ENCODE measurements at places on chromosomes 2 and 18. TPM values are rescaled to one million over a fixed set of nuclear protein-coding genes. Genes with fewer than 3 reads are reported as not detected.

CFAP65 gene
- not detected for total RNA-seq

BOLL gene
- total RNA-seq: not detected

IMPACT gene
- total RNA-seq: 14.7 TPM

GLS gene
- total RNA-seq: 187 TPM

CRYBA2 gene
- not detected for total RNA-seq

ACTR2 gene
- total RNA-seq: 382 TPM

SRSF7 gene
- 315 TPM for total RNA-seq

- no peak for DNase-seq
Measured at GRCh38 chr2:67095121-67095520, 302.0 kb upstream of the ETAA1 start.

DNA sequence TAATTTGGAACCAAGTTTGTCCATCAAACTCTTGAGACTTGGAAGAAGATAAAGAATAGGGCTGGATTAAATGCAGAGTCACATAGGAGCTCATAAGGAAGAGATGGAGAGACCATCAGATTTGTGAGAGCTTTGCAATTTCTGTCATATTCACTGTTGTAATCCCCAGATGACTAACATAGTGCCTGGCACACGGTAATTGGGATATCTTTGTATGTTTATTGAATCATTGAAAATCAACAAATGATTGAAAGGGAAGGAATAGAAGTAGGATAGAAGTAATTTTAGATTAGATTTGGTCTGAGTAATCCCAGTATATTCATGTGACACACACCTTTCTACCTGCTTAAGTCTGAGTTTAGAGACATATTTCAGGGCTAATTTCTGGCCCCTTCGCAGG, 75.4 kb downstream of the LCLAT1 start:
- no peak for DNase-seq

- no peak for DNase-seq
Measured at GRCh38 chr2:133508546-133509165, 59.6 kb downstream of the NCKAP5 start.

DNA sequence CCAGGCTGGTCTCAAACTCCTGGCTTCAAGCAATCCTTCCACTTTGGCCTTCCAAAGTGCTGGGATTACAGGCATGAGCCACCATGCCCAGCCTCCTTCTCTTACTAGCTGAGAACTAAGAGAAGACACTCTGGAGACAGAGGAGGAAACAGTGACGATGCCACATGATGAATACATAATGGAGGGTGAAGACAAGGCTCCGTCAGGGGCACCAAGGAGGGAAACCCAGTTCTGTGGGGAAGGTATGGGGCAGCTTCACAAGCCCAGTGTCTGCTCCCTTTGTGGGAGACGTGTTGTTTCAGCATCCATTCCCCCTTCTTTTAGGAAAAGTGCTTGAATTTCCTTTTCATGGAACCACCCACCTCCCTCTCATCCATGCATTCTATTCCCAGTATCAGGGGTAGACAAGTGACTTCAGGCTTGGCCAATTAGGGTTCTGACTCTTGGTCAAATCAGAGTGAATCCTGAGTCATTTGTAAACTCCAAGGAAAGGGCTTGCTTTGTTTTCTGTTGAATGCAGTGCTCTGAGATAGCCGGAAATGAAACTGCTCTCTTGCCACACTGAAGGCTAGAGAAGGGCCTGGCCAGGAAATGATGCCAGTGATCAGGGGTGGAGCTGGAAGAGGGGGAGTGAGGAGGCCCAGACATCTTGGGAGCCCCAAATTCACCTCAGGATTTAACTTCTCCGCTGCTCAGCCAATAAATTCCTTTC, 23.7 kb downstream of the TMEM127 start:
- DNase-seq: peak; percentile 43

- no peak for DNase-seq
Measured at GRCh38 chr2:231371430-231372054, 24.0 kb upstream of the B3GNT7 start.

DNA sequence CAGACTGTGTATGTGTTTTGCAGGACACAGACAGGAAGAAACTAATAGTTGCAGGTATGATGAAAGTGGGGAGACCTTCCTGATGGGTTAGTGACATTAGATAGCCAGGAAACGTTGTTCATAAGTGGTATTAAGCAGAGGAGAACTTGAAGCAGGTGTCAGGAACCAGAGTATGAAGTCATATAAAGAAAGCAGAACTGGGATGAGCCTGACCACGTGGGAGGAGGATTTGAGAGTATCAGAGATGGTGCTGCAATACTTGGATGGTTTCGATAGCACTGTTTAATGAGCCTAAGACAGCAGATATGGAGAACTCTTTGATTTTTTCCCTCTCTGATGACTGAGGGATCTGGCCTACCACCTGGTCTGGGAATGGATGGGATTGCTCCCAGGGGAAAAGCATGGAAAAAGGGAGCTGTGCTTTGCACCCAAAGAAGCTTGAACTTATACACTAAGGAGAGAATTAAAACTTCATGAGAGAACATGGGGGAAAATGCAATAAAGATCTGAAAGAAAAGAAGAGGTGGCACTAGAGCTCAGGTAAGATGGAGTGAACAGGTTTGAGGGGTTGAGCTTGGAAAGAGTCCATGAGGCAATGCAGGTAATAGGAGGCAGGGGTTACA, 226.0 kb upstream of the LRRTM1 start:
- DNase-seq: no peak

- DNase-seq: no peak
Measured at GRCh38 chr2:126720638-126721037, 64.7 kb downstream of the GYPC start.

DNA sequence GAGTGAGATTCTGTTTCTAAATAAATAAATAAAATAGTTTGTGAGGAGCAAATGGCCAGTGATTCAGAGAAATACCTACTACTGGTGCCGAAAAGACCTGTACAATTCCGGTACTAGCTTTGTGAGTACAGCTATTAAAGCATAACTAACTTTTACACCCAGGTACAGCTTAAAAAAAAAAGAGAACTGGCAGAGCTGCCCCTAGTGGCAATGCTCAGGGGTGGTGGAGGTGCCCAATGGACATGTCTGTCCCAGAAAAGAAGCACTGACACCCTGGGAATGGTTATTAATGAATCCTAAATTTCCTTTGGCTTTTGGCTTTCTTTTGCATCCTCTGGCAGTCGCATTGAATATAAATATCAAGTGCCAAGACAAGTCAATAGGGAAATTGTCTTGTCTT, 87.0 kb downstream of the LIPG start:
- DNase-seq: no peak

- no peak for DNase-seq
Measured at GRCh38 chr2:223612501-223612900, 10.3 kb upstream of the SCG2 start.

DNA sequence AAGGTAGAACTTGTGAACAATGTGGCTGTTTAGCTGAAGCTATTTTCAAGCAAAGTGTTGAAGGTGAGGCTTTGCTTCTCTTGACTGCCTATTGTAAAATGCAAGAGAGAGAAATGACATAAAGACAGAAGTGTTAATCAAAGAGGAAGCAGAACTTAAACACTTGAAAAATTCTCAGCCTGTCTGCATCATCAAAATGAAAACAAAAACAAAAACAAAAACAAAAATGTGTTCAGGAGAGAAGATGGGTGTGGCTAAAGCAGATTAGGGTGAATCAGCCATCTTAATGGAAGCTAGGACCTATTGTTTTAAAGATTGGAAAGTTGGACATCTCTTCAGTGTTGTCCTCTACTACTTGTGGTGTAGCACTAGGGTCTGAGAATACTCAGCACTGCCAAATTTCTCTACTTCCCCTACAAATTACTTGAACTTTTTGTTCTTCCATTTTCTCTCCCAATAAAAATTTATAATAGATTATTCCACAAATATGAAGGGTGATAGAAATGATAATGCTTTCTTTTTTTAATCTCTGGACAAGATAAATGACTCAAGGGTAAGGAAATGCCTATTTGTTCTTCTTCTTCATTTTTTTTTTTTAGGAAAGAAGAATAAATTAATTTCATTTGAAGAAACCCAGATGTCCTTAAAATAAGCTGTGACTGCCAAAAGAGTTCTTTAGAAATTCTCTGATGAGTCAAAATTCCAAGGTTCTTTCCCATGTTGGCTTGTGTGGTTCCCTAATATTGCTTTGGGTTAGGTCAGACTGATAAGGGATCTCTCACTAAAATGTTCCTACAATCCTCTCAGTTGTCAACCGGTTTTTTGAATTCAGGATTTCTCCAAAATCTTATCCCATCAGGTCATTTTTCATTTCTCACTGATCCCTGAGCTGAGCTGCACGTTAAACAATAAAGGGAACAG, 571.2 kb upstream of the ZEB2 start:
- no peak for DNase-seq

DNA sequence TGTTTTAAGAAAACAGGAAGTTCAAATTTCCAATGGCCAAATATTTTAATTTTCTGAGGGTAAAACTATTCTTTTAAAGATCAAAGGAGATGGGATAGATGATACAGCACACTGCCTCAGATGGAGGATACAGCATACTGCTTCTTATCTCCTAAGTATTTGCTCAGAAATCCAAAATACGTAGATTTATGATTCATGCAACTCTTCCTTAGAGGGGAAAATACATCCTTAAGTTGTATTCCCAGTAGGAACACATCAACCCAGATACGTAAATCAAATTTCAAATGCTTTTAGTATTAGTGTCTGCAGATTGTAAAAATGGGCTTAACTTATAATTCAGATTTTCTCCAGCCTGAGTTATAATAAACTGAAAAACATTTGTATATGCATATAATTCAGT, 235.2 kb downstream of the ZNF385B start:
- no peak for DNase-seq

GRCh38 chr2:134405611-134406081, 151.8 kb downstream of the MGAT5 start:
- no peak for DNase-seq

DNA sequence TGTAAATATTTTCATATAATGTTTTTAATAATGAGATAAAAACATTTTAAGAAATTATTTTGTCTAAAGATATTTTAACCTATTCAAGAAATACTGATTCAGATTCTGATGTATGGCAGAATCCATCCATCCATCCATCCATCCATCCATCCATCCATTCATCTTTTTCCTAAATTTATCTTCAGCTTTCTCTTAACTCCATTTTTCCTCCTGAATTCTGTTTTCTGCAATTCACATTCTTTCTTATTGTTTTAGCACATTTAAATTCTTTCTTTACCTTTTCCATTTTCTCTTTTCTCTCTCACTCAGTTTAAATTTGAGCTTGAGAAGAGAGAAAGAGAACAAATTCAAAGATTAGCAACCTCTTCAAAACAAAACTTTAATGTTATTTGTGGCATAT, 3.6 kb downstream of the LRP1B start:
- no peak for DNase-seq

DNA sequence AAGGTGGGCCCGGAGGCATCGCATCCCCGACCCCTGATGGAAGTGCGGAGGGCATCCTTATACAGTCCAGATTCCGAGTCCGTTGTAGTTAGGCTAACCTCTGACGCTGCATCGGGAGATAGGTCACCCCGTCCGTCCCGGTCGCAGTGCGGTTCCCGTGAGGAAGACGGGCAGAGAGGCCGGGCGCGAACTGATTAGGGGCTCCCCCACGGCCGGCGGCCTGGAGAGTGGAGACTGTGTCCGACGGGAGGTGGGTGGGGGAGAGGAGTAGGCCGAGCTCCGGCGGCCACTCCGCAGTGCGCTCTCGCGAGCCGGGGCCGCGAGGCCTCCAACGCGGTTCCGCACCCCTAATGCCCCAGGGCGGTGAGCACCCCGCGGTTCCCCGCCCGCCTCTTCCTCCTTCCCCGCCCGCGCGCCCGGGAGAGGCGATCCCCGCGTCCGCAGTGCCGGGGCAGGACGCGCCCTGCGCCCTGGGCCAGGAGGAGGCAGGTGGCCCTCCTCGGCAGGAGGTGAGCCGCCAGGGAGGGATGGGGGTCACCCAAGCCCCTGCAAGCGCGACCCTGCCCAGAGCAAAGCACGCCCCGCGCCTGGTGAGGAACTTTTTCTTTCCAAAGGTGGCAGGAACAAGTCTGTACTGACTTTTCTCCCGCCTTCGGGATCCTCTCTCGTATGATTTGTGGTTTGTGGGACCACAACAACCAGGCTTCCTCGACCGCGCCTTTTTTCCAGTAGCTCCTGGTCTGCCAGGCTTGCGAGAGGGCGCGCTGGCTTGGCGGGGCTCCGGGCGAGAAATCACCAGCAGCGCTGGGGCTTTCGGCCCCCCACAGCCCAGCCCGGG, 1.4 kb upstream of the SP5 start:
- peak; percentile 57 for DNase-seq

DNA sequence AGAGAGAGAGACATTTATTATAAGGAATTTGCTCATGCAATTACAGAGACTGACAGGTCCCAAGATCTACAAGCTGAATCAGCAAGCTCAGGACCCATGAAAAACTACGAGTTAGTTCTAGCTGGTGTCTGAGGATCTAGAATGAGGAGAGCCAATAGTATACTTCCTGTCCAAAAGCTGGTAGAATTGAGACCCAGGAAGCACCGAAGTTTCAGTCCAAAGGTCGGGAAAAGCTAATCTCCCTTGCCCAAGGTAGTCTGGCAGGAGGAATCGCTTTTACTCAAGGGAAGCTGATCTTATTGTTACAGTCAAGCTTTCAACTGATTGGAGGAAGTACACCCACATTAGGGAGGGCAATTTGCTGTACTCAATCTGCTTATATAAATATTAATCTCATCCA, 389.6 kb downstream of the ADCYAP1 start:
- no peak for DNase-seq

DNA sequence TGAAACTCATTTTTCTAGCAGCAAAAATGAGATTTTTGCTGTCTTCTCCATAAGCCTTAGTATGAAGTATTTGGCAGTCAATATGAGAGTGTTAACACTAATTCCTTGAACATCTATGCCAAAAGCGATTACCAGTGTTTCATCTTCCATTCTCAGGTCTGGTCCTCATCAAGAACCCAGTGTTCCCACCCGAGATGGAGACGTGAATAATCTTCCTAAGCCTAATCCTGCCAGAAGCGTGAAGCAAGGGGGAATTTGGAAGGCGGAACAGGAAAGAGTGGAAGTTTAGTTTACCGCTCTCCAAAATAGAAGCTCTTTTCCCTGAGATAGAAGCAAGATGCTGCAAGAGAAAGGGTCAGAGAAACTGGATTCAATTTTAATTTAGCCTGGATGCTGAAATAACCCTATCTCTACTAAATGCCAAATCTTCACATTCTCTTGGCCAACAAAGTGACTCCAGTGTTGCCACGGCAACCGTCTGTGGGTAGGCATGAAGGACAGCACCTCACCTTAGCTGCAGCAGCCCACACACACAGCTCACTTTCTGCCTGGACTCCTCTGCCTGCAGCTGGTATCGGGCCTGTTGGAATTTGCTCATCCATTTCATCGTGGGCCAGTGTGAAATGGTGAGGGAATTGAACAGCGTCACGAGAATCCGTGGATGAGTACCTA, 711.1 kb downstream of the CBLN2 start:
- no peak for DNase-seq

GRCh38 chr2:112731479-112731878, 10.7 kb downstream of the NT5DC4 start:
- DNase-seq: no peak
